Ascending aorta (tissue), 2 donors: ENCODE measurements at places on chromosomes 4 and X. TPM values are rescaled to one million over a fixed set of nuclear protein-coding genes. Genes with fewer than 3 reads are reported as not detected.

- H3K4me1 ChIP-seq, result no peaks in the 10 kb centered on the region
- H3K4me3 ChIP-seq, result no peak within 1 kb of the TSS
- DNase-seq, result no peak
- H3K27ac ChIP-seq, result no peak within 1 kb of the TSS
- no peaks in the 10 kb centered on the region for H3K27me3 ChIP-seq
These were observed at the start of gene CXCL13 for GRCh38 chr4:77605210-77605902. Gene CXCL13, plus strand, starts transcription at chr4:77605820. Its CDS starts 46 bp downstream, at chr4:77605866.

Gene CXCL8
- total RNA-seq, result not detected

GRCh38 chr4:143511906-143512305 is 1.6 kb upstream of the SMARCA5 start:
- DNase-seq, result no peak
- no peaks in the 10 kb centered on the region for H3K27me3 ChIP-seq
- H3K27ac ChIP-seq, result no peak overlapping the region
- no peak overlapping the region for H3K4me3 ChIP-seq

Gene MAGEA10
- not detected for total RNA-seq

GRCh38 chr4:89765966-89766365 is 71.0 kb downstream of the SNCA start:
- DNase-seq, result no peak
- no peaks in the 10 kb centered on the region for H3K36me3 ChIP-seq
- H3K4me3 ChIP-seq, result no peak overlapping the region
- H3K27ac ChIP-seq, result no peak overlapping the region

DNA sequence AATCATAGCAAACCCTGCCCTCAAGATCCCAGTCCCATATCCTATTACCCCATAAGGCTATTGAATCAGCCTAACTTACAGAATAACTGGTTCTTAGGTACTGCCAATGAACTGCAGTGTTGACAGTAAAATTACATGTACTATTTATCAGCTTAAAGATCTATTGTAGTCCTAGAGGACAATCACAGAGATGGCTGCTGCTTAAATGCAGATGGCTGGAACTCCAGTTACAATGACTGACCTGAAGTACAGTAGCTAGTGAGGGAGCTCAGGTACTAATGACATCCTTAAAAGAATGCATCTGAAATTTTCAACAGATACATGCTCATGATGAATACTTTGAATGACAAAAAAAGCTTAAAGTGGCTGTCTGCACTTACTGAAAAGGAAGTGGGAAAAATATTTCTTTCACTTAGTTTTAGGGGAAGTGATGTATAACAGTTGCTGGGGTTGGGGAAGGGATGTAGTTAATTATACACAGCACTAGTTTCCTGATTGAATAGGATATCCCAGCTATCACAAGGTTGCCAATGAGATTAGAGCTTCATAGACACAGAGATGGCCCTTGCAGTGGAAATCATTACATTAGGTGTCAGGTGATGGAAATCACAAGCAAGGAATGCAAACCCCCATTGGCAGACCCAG is 42.0 kb downstream of the USP26 start:
- no peaks in the 10 kb centered on the region for H3K36me3 ChIP-seq
- H3K4me3 ChIP-seq, result no peak overlapping the region
- DNase-seq, result no peak
- H3K27ac ChIP-seq, result no peak overlapping the region
- no peaks in the 10 kb centered on the region for H3K4me1 ChIP-seq

- no peaks in the 10 kb centered on the region for H3K36me3 ChIP-seq
- H3K4me3 ChIP-seq, result no peak overlapping the region
- no peaks in the 10 kb centered on the region for H3K4me1 ChIP-seq
- no peak for DNase-seq
These were observed 2.8 kb downstream of the TBC1D14 start for GRCh38 chr4:6912441-6912840.

DNA sequence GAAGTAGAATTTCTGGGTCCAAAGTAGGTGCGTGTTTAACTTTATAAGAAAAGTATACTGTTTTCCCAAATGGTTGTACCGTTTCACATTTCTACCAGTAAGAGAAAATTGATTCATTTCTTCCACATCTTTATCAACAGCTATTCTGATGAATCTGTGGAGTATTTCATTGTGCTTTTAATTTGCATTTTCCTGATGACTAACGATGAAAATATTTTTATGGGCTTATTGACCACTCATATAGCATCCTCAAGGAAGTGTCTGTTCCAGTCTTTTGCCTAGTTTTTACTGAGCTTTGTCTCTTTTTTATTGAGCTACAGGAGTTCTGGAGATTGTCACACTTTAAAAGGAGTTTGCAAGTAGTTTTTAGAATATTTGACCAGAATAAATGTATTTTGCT is 92.6 kb downstream of the ASB9 start:
- H3K27me3 ChIP-seq, result no peaks in the 10 kb centered on the region
- DNase-seq, result no peak
- H3K36me3 ChIP-seq, result no peaks in the 10 kb centered on the region
- no peak overlapping the region for H3K27ac ChIP-seq
- no peaks in the 10 kb centered on the region for H3K4me1 ChIP-seq
- no peak overlapping the region for H3K4me3 ChIP-seq

DNA sequence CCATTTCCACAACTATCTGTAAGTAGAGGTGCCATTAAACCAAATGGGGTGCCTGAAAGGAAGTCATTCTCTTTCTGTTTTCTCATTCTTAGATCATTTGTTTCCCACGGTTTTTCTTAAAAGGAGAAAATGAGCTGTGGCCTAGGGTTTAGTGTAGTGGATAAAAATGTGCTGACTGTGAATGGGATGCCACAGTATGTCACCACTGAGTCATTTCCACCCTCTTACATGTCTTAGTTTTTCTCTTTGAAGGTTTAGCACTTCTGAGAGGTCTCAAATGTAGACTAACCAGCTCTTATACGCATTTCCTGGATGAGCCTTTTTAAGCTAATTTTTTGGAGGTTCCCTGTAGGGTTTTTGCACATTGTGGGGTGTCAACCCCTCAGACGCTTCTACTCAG is 244.5 kb upstream of the SPANXN1 start:
- H3K27me3 ChIP-seq, result no peaks in the 10 kb centered on the region
- no peak for DNase-seq
- H3K4me3 ChIP-seq, result no peak overlapping the region
- no peak overlapping the region for H3K27ac ChIP-seq
- no peaks in the 10 kb centered on the region for H3K4me1 ChIP-seq
- no peaks in the 10 kb centered on the region for H3K36me3 ChIP-seq

Gene PTTG2
- not detected for total RNA-seq

GRCh38 chr4:69707807-69708206 is 52.6 kb downstream of the SULT1B1 start:
- no peaks in the 10 kb centered on the region for H3K27me3 ChIP-seq
- DNase-seq, result no peak
- H3K4me3 ChIP-seq, result no peak overlapping the region
- H3K27ac ChIP-seq, result no peak overlapping the region

- H3K27me3 ChIP-seq, result no peaks in the 10 kb centered on the region
- no peak for DNase-seq
- H3K27ac ChIP-seq, result no peak overlapping the region
- no peaks in the 10 kb centered on the region for H3K36me3 ChIP-seq
These were observed 20.2 kb downstream of the MTTP start for GRCh38 chr4:99594818-99595217.

GRCh38 chrX:26286836-26287235 is 70.9 kb downstream of the MAGEB5 start:
- H3K27ac ChIP-seq, result no peak overlapping the region
- H3K36me3 ChIP-seq, result no peaks in the 10 kb centered on the region
- no peak for DNase-seq
- H3K27me3 ChIP-seq, result no peaks in the 10 kb centered on the region

Gene COL4A5
- total RNA-seq, result 12.0 TPM

Gene CLCN4
- 4.4 TPM for total RNA-seq

- H3K27ac ChIP-seq, result no peak overlapping the region
- DNase-seq, result no peak
- H3K27me3 ChIP-seq, result no peaks in the 10 kb centered on the region
- H3K4me1 ChIP-seq, result no peaks in the 10 kb centered on the region
- H3K4me3 ChIP-seq, result no peak overlapping the region
- no peaks in the 10 kb centered on the region for H3K36me3 ChIP-seq
These were observed 83.7 kb upstream of the F9 start for GRCh38 chrX:139446832-139447231.

GRCh38 chr4:8497762-8498161 is 57.2 kb downstream of the TRMT44 start:
- no peak for DNase-seq
- H3K4me1 ChIP-seq, result peaks cover under 1% of the 10 kb centered on the region
- no peak overlapping the region for H3K27ac ChIP-seq

- no peaks in the 10 kb centered on the region for H3K27me3 ChIP-seq
- H3K4me1 ChIP-seq, result no peaks in the 10 kb centered on the region
- H3K27ac ChIP-seq, result no peak overlapping the region
- no peak for DNase-seq
- H3K36me3 ChIP-seq, result no peaks in the 10 kb centered on the region
These were observed 59.9 kb downstream of the RTL9 start for GRCh38 chrX:110418316-110419235.

GRCh38 chrX:8235026-8235425 is 64.0 kb upstream of the VCX2 start:
- no peaks in the 10 kb centered on the region for H3K36me3 ChIP-seq
- no peaks in the 10 kb centered on the region for H3K4me1 ChIP-seq
- DNase-seq, result no peak
- no peaks in the 10 kb centered on the region for H3K27me3 ChIP-seq
- no peak overlapping the region for H3K27ac ChIP-seq

Gene CSAG1
- total RNA-seq, result not detected

Gene SSX1
- total RNA-seq, result not detected

DNA sequence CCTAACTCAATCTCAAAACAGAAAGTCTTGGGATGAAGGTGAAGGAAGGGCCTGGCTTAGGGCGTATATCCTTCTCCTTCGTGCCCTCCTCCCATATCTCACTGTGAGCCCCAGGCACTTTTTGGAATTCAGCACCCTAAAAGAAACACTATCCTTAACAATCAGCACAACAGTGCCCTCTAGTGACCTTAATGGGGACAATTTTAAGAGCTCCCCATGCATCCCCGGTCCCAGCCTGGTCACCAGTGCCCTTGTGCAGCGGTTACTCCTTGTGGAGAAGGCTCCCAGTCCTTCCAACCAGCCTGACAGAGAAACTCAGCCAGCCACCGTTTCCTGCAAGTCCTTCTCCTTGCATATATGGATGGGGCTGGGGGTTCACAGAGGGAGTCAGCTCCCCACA is 4.2 kb downstream of the PAK3 start:
- H3K4me3 ChIP-seq, result no peak overlapping the region
- no peaks in the 10 kb centered on the region for H3K4me1 ChIP-seq
- no peaks in the 10 kb centered on the region for H3K36me3 ChIP-seq

GRCh38 chr4:48138936-48139335 is 4.9 kb upstream of the TXK start:
- no peak for DNase-seq
- no peaks in the 10 kb centered on the region for H3K36me3 ChIP-seq
- H3K4me3 ChIP-seq, result no peak overlapping the region
- no peaks in the 10 kb centered on the region for H3K27me3 ChIP-seq

Gene GAB1
- 31.0 TPM for total RNA-seq

Gene H2BW2
- total RNA-seq, result not detected

DNA sequence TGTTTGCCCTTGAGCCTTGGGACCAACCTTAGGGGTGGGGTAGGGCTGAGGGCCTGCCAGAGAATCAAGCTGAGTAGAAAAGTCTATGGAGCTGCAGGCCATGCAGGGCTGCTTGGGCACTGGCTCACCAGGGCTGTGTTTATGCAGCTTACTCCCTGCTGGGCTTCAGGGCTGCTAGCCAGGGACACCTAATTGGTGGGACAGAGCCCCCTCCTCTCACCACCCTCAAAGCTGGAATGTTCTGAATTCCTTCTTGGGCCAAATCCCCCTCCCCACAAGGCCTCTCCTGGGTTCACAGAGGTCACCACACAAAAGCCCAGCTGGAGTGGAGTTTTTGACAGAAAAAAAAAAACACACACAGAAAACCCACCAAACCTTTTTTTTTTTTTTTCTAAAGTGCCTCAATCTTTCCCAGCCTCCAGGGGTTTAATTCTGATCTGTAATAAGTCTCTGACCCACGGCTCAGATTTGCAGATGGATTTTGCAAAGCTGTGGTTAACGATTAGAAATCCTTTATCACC is at the start of gene CLDN2:
TSS of gene CLDN2 (plus strand) at position 471 of the 521 bp plus-strand sequence. CDS start 7,827 bp downstream, outside the sequence.
- no peaks in the 10 kb centered on the region for H3K4me1 ChIP-seq
- H3K27me3 ChIP-seq, result no peaks in the 10 kb centered on the region
- H3K27ac ChIP-seq, result no peak within 1 kb of the TSS
- H3K36me3 ChIP-seq, result no peaks in the 10 kb centered on the region
- H3K4me3 ChIP-seq, result no peak within 1 kb of the TSS

Gene SEC24B
- total RNA-seq, result 20.1 TPM

- no peak for DNase-seq
- no peaks in the 10 kb centered on the region for H3K4me1 ChIP-seq
- H3K36me3 ChIP-seq, result no peaks in the 10 kb centered on the region
These were observed 343.7 kb downstream of the PDHA2 start for GRCh38 chr4:96183611-96184010.

- H3K27ac ChIP-seq, result no peak overlapping the region
- no peak overlapping the region for H3K4me3 ChIP-seq
- no peaks in the 10 kb centered on the region for H3K27me3 ChIP-seq
- no peaks in the 10 kb centered on the region for H3K36me3 ChIP-seq
These were observed 39.8 kb upstream of the CLDN24 start for GRCh38 chr4:183362036-183362435.

Gene REPS2
- 4.7 TPM for total RNA-seq

Gene NPY2R
- not detected for total RNA-seq

GRCh38 chrX:103214870-103215424 is at the start of gene BEX4:
Gene BEX4, plus strand, starts transcription at chrX:103215108. Its CDS starts 1,046 bp downstream, at chrX:103216154.
- no peaks in the 10 kb centered on the region for H3K27me3 ChIP-seq
- H3K27ac ChIP-seq, result peak within 1 kb of the TSS; percentile 76
- H3K36me3 ChIP-seq, result no peaks in the 10 kb centered on the region
